ENCODE measurements at places on chromosomes 5 and 9.
A peak's percentile ranks its signal among the peaks of the same experiment; 100 is the strongest.

- DNase-seq, result no peak
Observed at GRCh38 chr5:116359592-116359991, 215.0 kb downstream of the SEMA6A start.

DNA sequence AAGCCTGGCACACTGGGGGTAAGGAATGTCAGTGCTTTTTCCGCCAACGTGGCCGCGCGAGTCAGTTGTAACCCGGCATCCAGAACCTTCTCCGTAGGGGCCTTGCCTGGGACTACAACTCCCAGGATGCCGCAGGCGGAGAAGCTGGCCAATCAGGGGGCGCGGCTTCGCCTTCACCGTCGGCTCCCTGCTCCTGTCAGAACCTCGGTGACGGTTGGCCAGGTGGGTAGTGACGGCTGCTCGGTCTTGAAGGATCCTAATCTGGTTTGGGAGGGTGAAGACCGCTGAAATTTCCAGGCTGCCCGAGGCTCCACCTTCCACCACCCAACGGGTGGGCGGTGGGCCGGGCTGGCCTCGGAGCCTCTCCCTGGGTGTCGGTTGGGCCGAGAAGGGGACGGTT is at the start of gene C5orf58:
Gene C5orf58 (plus strand): TSS at position 200 of the 400 bp plus-strand sequence. CDS start 1,992 bp downstream, outside the sequence.
- no peak for DNase-seq

DNA sequence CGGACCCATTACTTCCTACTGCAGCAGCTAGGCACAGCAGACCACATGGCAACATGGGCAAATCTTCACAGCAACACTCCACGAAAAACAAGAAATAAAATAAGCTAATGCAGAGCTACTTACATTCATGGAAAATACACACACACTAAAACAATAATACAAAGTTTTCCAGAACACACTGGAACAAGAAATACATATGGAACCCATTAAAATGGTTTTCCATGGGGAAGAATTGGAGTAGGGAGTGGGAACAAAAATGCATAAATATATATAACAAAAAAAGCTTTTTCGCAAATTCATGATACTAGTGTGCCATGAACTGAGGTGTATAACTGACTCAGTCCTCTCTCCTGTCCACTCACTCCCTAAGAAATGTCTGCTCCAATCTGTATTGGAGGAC is 8.3 kb downstream of the ADAMTS12 start:
- DNase-seq, result no peak

- no peak for DNase-seq
Observed at GRCh38 chr9:128385496-128386460, 14.6 kb downstream of the URM1 start.

DNA sequence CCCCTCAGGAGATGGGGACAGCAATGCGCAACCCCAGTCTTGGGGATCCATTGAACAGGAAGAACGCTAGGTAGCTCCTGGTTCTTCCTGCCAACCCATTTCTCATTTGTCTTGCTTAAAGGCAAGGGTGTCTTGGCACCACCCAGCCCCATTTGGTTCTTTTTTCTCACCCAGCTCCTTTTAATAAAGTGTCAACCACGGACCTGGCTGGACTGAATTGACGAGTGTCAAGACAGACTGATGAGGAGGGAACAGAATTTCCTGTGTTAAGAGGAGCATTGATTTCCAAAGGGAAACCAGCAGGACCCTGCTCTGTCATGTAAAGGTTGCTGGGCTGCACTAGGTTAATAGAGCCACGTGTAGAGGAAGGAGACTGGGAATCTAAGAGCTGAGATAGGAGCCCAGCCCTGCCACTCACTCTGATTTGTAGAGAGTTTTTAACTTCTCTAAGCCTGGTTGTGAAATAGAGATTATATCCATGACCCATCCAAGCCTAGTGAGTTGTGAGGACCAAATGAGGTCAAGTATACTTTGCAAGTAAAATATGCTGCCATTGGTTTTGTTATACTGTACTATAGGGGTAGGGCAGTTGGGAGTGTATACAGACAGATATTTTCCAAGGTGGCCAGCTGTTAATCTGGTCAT is 33.7 kb downstream of the OSTF1 start:
- no peak for DNase-seq

- DNase-seq, result no peak
Observed at GRCh38 chr5:108814551-108814950, 66.9 kb downstream of the FER start.

DNA sequence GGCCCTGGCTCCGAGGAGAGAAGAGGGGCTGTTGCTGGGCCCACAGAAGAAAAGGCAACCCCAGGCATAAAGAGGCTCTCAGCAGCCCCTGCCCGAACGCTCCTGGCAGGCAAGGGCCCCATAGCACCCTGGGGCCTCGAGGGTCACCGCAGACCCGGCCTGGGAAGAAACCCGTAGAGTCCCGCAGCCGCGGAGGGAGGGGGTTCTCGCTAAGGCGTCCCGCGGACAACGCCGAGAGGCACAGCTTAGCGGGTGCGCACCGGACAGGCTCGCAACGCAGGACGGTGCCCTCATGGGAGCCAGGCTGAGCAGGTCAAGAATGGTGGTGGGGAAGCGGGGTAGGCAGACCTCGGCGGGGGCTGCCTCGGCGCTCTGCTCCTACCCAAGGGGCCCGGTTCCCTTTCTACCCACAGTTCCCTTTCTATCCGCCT is 6.7 kb downstream of the PITX1 start:
- no peak for DNase-seq

- no peak for DNase-seq
Observed at GRCh38 chr5:133564921-133565565, 47.3 kb downstream of the FSTL4 start.

DNA sequence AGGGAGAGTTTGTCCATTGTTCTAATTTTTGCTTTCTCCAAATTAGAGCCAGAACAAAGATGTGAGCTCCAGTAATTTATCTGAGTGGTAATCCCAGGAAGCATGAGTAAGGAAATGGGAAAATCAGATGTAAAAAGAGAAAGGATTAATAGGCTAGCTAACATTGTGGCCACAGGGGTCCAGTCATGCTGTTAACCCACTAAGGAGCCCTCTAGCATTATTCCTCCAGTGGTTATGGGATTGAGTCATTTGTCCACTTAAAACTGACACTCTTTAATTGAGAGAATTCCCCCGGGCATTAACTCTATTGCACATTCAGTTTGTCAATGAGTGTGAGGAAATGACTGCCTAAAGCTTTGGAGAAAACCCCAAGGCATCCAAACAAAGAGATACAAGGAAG is 700.3 kb upstream of the TYRP1 start:
- no peak for DNase-seq

GRCh38 chr9:6631207-6631512 is 14.4 kb downstream of the GLDC start:
- DNase-seq, result no peak

- DNase-seq, result no peak
Observed at GRCh38 chr5:73922875-73923557, 297.0 kb downstream of the ARHGEF28 start.

GRCh38 chr9:96663506-96664120 is 8.5 kb upstream of the PRXL2C start:
- DNase-seq, result no peak

- no peak for DNase-seq
Observed at GRCh38 chr9:133706307-133707050, 31.7 kb downstream of the SARDH start.

DNA sequence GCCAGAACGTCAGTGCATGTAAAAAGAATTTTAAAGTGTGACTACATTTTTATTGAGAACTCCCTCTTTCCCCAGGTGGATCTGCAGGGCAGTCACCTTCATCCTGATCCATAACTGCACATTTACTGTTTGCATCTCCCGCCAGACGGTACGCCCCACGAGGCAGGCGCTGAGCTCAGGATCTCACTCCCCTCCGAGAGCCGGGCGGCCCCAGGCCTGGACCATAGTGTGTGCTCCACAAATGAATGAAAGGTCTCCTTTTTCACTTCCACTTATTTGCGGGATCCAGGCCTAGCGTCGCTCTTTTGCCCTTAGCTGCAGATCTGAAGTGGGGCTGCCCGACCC is 378 bp downstream of the DROSHA start:
- peak; percentile 42 for DNase-seq

GRCh38 chr5:134664448-134664847 is 15.9 kb downstream of the SEC24A start:
- DNase-seq, result no peak

GRCh38 chr5:87020099-87020934 is 247.4 kb upstream of the RASA1 start:
- DNase-seq, result peak; percentile 30

DNA sequence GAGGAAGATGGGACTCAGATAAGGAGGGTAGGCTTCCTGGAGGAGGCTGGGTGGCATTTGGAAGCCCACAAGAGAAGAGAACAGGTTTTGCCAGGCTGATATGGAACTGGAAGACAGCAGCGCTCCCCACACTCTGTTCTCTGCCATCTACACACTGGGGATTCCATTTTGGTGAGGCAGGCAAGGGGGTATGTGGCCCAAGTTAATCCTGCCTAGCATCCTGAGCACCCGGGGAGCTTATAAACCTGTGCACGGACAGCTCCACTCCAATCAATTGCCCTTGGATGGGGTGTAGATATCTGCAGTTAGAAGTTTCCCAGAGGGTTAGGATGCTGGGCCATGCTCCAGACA is 158.8 kb downstream of the MACROH2A1 start:
- no peak for DNase-seq

DNA sequence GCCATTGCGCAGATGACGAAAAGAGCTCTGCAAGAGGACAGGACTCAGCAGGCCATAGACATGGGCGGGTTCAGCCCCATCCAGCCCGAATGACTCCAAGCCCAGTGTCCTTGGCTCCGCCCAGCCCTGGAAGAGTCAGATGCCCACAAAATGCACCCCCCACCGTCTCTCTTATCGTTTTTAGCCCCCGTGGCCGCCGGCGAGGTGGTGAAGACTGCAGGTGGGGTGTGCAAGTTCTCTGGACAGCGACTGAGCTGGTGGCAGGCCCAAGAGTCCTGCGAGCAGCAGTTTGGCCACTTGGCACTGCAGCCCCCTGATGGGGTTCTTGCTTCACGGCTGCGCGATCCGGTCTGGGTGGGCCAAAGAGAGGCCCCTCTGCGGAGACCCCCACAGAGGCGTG is 2.1 kb downstream of the ADGRD2 start:
- DNase-seq, result no peak

GRCh38 chr5:766666-767431 is 17.7 kb downstream of the ZDHHC11B start:
- DNase-seq, result peak; percentile 2

GRCh38 chr5:156155598-156155997 is 171.4 kb upstream of the SGCD start:
- DNase-seq, result no peak

DNA sequence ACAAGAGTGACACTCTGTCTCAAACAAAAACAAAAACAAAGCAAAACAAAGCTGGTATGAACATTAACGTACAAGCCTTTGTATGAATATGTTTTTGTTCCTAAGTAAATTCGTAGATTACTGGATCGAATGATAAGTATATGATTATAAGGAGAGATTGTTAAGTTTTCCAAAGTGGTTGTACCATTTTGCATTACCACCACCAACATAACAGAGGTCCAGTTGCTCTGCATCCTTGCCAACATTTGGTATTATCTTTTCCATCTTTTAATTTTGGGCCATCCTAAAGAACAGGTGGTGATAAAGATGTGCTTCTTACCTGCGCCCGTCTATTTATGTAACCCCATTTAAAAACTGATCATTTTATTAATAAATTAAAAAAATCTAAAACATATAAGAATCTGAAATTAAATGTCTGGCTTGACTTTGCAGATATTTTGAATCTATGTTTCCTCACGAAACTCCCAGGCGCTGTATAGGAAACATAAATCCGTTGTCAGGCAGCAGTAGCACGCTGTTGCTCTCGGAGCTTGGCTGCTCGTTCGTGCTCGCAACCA is 593 bp upstream of the NAA35 start:
- no peak for DNase-seq

- no peak for DNase-seq
Observed at GRCh38 chr5:57855831-57856230, 373.2 kb upstream of the ACTBL2 start.

GRCh38 chr5:108728566-108729241 is 19.0 kb upstream of the FER start:
- peak; percentile 70 for DNase-seq

DNA sequence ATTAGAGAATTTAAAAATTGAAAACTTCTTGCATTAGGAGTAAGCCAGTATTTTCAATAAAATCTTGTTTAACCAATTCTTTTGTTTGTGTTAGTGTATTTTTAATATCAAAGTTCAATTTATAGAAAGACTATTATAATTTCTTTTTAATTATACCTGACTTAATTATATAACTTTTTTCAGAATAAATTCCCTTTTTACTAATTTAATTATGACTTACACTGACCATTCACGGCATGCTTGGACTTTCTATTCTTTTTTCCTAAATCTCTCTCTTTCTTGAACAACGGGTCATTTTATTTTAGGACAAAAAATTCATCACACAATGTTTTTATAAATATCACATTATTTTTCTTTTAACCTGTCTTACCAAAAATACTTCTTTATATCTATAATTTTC is 555.3 kb upstream of the PTGER4 start:
- no peak for DNase-seq

GRCh38 chr5:61397238-61397637 is 65.2 kb downstream of the ZSWIM6 start:
- no peak for DNase-seq

- DNase-seq, result no peak
Observed at GRCh38 chr9:97790542-97790941, 62.5 kb upstream of the FOXE1 start.

GRCh38 chr9:83198371-83198770 is 135.4 kb upstream of the RASEF start:
- DNase-seq, result no peak

- peak; percentile 27 for DNase-seq
Observed at GRCh38 chr9:77020413-77021290, 1.2 kb downstream of the FOXB2 start.

GRCh38 chr9:137461316-137461662 is 2.2 kb upstream of the NSMF start:
- DNase-seq, result no peak

- DNase-seq, result no peak
Observed at GRCh38 chr5:143564417-143564816, 160.9 kb upstream of the NR3C1 start.

DNA sequence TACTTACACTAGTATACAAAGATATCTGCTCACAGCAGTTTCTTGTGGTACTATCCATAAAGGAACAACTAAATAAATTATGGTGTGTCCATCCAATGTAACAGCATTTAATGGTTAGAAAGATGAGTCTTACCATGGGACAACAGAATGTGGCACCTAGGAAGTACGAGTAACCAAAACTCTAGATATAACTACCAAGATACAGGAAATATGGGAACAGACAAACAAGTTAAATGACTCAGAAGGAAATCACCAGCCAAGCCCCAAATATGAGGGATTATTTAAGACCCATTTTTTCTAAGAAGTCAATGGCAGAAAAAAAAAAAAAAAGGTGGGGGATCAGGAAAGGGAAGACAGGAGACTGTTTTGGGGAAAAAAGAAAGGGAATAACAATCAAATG is 294.8 kb downstream of the PRELID2 start:
- no peak for DNase-seq

DNA sequence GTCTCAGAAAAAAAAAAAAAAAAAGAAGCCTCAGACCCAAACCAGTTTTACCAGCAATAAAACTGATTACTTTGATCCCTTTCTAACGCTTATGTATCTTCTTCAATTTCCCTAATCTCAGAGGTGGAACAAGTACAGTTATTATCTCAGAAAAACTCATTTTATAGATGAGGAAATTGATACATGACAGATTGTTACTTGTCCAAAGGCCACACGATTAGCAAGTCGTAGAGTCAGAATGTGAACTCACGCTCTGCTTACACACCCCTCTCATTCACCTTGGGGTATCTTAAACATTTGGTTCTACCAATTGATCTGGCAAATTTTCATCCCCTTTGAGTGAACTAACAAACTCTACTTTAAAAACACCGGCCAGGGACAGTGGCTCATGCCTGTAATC is 110.2 kb downstream of the SUSD1 start:
- DNase-seq, result no peak

All from stimulated activated CD4-positive, alpha-beta T cell treated with anti-CD3 and anti-CD28 coated beads, Interleukin-15, amount 100 ng/mL, for 24 hours (primary cell).